ENCODE measurements at places on chromosomes 5 and 9.

DNA sequence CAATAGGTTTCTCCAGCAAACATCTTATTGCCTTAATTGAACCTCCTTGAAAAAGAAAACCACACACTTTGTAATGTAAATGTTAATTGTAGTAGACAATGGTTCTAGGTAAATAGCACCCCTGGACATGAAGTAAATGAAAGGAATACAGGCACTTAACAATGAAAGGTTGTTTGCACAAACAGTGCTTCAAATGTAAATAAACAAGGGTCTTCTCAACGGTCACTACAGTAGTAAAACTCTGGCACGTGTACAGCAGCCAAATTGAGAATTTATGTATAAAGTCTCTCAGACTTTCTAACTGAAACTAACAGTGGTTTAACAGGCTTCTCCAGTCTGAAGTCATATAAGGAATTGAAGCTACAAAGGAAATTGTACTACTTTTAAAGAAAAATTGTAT lies 218.3 kb downstream of the MEF2C start:
- no peak for DNase-seq

DNA sequence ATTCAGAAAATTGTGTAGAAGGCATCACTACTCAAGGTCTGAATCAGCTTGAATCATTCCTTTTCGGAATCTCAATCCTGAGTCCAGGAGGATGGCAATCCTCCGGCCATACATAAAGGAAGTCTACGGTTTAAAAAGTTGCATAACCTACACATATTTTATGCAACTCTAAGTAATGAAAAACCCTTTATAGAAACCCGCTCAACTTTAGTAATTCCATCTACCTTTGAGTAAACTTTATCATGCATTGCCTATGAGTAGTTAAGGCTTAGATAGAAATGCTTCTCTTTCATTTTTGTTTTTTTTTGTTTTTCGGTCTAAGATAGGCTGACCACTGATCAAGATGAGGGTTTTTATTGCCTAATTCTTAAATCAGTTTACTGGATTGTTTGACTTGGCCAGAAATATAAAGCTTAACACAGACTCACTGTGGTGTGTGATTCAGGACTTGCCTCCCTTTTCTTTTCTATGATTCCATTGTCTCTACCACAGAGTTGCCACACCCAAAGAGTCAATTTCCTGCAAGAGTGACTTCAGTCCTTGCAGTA lies 85.0 kb downstream of the LURAP1L start:
- no peak for DNase-seq

GRCh38 chr5:168327019-168327421 lies 35.6 kb downstream of the WWC1 start:
- DNase-seq, result no peak

- DNase-seq, result no peak
Observed at GRCh38 chr5:125446986-125447385, 700.5 kb upstream of the ZNF608 start.

DNA sequence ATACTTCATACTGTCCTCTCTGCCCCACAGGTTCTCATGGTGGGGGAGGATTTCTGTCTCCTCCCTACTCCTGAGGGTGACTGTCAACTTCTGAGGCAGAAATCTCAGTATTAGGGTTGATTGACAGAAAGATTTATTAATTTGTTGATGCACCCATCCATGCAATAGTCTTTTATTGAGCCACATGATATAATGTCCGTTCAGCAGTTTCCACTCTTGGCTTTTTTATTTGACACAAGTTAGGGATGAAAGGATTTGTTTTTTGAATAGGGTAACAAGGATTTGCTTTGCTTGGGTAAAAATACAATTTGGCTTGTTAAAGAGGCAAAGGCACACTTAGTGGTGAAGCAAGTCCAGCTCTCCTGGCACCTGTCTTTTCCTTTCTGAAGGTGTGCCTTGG lies 125.0 kb downstream of the ADAMTSL1 start:
- no peak for DNase-seq

DNA sequence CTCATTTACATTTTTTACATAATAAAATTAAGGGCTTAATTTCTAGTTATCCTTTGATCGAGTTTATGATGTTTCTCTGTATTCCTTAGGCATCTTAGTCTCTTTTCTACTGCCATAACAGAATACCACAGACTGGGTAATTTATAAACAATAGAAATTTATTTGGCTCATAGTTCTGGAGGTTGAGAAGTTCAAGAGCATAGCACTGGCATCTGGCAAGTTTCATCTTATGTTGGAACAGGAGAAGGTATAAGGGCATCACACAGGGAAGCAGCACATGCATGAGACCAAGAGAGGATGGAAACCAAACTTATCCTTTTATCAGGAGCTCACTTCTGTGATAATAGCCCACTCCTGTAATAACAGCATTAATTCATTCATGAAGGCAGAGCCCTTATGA lies 284.9 kb upstream of the COX7C start:
- no peak for DNase-seq

- DNase-seq, result no peak
Observed at GRCh38 chr9:127545196-127546124, 66.6 kb upstream of the STXBP1 start.

DNA sequence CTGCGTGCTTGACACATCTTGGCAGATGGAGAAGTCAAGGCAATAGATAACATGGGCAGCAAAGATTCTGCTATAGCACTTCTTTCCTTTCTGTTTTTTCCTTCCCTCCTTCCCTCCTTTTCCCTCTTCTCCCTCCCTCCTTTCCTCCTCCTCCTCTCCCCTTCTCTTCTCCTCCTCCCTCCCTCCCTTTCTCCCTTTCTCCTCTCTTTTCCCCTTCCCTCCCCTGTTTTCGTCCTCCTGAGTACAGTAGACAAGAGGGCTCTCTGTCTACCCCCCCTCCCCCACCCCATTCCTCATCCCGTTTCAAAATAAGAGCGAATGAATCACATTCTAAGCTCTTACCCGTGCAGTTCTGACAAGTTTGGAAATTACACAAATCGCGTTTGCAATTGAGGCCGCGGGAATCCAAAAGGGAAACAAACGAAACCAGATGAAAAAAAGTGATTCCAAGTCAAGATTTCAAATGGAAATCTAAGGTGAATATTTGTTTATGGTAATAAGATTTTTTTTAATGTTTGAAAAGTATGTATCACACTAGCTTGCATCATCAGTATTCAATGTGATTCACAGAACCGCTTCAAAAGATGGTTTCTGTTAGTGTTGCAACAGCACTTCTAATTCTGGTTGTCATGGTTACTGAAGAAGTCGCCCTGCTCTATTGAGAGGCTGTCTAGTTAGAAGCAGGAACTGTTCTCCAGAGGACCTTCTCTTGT lies 1.3 kb downstream of the NIM1K start:
- DNase-seq, result peak; percentile 15

- no peak for DNase-seq
Observed at GRCh38 chr5:132259069-132259851, 1.8 kb downstream of the PDLIM4 start.

GRCh38 chr9:123378956-123379660 lies 23.1 kb downstream of the CRB2 start:
- DNase-seq, result no peak

GRCh38 chr9:113969343-113969742 lies 93.2 kb downstream of the ZNF618 start:
- DNase-seq, result no peak

GRCh38 chr5:31967461-31967860 lies 206.7 kb downstream of the GOLPH3 start:
- no peak for DNase-seq

DNA sequence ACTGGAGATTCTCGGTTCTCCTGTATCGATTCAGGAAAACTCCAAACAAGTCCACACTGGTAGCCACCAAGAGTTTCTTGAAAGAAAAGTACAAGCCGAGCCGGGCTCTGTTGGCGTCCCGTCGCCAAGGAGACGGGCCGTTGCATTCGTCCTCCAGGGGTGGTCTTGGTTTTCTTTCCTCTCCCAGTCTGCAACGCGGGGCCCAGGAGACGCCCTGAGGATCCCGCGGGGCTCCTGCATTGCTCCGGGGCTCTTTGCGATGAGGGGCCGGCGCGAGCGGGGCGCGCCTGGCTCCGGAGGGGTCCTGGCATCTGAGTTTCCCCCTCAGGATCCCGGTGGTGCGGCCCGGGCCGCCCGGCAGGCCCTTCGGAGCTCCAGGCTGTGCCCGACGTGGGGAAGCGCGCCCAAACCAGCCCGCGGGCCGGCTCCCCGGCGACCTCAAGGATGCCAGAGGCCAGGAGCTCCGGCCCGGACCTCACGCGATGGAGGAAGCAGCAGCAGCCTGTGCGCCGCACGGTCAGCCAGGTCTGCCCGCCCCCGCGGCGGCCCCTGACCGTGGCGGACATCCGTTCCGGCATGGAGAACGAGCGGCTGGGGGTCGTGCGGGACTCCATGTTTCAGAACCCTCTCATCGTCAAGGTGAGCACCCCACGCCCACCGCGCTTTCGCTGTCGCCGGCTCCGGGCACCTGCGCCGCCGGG lies at the start of gene CFAP77:
CFAP77 (plus strand) TSS at position 384 of the 701 bp plus-strand sequence; CDS start at position 445, 61 bp downstream.
- peak; percentile 16 for DNase-seq

GRCh38 chr9:95090871-95091577 lies 226.5 kb downstream of the FANCC start:
- no peak for DNase-seq

DNA sequence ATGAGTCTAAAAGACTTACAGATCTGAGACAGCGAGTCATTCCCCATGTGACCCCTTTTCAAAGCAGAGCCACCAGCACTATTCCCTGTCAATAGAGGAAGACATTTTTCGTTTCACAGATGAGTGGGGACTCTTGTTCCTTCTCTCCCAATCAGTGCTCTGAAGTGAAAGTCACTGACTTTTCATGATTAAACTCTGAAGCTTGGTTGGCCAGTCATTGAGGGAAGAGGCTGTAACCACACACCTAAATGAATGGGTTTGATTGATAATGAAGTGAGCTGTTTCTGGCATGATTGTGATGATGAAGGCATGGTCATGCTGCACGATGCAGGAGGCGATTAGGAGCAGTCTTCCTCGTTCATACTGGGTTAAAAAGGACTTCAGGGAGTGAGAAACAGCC lies 171.9 kb downstream of the ZNF462 start:
- DNase-seq, result no peak

DNA sequence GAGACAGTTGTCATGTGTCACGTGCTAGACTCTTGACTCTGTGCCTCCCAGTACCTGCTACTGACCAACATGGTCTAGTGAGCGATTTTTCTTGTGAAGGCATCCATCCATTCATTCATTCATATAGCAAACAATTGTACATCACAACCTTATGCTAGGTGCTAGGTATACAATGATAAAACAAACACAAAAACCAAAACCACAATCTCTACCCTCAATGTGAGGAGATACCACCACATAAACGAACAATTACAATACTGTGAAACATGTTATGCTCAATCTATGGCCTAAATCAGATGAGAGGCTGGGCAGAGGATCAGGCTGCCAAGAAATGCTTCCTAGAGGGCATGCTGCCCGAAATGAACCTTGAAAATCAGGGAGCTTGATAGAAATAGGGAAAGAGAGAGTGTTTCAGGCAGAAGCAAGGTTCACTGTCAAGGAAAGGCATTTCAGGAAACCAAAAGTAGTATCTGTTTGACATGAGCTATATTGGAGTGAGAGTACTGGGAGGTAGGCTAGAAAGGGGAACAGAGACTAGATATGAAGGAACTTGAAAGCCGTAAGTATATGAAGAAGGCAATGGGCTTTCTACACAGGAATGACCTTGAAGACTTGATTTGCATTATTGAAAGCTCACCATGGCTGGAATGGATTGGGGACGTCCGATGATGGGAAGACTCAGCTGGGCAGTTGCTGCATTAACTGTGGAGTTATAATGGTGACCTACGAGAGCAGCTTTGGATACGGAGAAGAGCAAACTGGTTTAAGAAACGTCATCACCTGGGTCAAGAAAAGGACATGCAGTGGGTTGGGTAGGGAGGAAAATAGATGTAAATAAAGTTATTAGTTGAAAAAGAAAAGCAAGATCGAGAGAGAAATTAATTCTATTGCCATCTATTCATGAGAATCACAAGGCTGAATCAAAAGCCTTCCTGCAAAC lies 90.1 kb downstream of the THBS4 start:
- no peak for DNase-seq

DNA sequence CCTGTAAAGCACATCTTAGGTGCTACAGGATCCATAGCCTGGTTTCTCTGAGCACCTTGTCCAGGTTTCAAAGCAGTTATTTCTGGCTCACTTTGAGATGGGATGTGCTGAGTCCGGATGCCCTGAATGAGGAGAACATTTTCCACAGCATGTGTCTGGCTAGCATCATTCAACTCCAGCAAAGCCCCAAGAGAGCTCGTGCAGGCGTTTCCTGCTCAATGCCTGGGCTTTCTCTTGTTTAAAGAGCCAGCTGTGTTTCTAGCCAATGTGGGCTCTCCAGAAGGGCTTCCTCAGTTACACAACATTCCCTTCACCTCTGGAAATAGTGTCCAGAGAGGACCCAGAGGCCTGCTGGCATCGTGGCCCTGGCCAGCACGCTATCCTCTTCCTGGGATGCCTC lies 411.7 kb downstream of the DMAC1 start:
- no peak for DNase-seq

DNA sequence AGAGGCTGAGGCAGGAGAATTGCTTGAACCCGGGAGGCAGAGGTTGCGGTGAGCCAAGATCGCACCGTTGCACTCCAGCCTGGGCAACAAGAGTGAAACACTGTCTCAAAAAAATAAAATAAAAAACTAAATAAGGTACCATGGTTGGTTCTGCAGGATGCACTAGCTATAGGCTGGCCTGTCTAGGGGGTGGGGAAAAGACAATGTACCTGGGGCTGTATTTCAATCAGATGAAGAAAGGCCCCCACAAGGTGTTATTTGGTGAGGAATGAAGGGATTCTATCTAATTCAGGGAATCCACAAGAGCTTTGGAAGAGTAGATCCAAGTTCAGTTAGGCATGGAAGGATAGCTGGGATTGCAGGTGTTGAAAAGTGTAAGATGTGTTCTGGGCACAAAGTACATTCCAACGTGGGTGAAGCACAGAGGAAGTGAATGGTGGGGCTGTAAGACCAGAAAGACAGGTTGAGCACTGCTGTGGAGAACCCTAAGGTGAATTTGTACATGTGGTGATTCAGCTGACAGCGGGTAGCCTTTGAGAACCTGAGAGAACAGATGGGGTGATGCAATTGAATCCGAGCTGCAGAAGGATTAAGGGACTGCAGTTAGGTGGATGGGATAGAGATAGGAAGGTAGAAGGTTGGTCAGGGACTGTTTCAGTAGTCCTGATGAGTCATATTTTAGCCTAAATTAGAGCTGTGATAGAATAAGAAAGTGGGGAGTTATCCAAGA lies 71.8 kb downstream of the CAST start:
- no peak for DNase-seq

DNA sequence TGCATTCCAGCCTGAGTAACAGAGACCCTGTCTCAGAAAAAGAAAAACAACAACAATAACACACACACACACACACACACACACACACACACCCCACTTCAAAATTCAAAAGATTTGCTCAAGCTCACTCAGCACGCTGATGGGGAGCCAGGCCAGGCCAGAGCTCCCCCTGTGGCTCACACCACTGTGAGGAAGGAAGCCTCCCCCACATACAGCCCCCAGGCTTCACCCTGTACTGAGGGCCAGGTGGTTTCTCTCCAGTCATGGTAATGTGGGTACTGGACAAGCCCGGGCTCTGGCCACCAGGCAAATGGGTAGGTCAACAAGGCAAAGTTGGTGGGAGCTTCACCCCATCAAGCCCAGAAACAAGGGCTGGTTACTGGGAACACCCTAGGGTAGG lies 19.0 kb downstream of the ATOX1 start:
- DNase-seq, result no peak
